Lower lobe of right lung (tissue), 2 donors: ENCODE measurements at places on chromosomes 4 and X. TPM values are rescaled to one million over a fixed set of nuclear protein-coding genes. Genes with fewer than 3 reads are reported as not detected.
A peak's percentile ranks its signal among the peaks of the same experiment; 100 is the strongest.

DNA sequence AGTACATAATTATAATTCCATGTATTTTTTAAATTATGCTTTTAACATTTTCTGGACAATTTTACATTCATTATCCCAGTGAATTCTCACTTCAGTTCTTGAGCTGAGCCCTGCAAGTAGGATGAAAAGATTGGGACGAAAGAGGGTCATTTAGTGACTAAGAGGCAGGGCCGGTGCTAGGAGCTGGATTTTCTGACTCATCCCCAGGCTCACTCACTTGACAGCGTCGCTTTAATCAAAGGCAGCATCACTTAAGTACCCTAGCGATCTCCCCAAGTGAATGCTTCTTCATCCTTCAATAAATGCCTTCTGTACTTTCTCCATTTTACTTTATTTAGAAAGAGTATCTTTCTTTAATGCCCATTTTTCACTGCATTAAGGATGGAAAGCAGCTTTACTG, 263.6 kb downstream of the HS3ST1 start:
- no peak for DNase-seq

- DNase-seq = no peak
Observed at GRCh38 chrX:52082578-52082977, 13.6 kb upstream of the MAGED4B start.

The MAD2L1 gene
- total RNA-seq = 2.2 TPM

DNA sequence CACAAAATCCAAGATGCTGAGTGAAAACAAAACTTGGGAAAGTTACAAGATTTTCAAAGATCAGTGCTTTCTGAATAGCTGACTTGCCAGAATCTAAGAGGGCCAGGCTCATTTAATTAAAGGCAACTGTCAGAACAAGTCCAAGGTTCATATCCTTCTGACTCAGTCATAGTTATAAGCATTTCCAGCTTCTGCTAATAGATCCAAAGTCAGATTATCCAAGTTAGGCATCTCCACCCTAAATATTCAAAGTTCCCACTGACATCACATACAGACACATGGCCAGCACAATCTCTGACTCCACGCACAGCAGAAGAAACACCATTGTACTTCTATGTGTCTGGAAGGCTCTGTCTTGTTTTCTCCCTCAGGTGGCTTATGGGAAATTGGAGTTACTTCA, 41.8 kb downstream of the GASK1B start:
- DNase-seq = no peak

DNA sequence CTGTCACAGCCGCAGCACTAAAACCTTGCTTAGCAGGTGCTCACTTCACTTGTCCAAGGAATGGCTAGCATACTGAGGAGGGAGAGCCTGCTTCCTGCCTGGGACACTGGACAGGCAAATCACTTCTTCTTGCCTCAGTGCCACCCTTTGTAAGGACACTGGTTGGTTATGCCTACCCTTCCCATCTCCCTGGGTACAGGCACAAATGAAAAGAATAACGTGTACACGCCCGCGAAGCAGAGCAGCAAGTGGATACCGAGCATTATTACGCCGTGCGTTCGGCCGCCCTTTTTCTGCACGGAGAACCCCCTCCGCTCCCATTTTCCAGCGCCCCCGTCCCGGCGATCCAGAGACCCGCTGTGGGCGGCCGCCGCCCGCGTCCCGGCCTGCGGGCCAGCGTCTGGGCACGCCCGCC, 338 bp upstream of the KLHL2 start:
- DNase-seq = no peak

DNA sequence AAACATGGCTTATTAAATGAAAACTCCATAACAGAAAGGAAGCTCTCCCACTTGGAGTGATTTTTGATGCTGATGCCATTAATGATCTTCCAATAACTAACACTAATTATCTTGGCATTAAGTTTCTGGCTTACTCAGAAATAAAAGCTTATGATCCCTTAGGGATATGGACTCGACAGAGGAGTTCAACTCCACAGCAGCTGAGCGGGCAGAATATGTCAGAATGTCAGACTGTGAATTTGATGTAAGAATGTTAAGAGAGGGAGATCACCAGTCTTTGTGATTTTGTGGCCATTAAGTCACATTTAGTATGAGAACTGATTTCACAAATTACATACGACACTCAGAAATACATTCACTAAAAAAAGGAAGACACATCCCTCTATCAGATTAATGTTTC, 2244.0 kb downstream of the ARAP2 start:
- DNase-seq = no peak

DNA sequence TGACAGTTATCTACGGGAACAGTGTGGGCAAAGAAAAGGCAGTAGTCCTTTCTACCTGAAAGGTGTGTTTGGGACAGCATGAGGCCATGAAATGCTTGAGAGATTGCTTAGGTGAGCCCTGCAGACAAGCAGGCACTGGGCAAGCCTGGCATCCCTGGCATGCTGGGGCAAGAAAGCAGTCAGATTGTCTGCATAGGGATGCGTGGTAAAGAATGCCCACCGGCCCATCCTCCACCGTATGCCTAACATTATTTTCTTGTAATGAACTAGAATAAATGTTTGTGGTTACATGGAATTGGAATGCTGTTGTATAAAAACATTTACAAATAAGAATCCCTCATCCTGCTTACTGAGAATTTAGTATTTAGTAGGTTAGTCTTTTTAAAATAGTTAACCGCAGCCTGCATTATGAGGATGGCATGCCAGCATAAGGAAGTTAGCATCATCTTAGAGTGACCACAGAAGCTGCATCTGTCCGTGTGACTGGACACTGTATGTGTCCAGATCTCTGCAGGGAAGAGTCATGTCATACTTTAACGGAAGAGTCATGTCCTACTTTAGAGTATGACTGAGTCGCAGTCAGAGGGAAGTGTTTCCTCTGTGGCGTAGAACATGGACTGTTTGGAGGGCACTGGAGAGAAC, 18.9 kb downstream of the ZBTB49 start:
- no peak for DNase-seq

The UTP14A gene
- 15.0 TPM for total RNA-seq

- DNase-seq = peak; percentile 85
Observed at GRCh38 chrX:270848-271367, 10.3 kb upstream of the PLCXD1 start.

The OTUD4 gene
- total RNA-seq = 53.4 TPM

- DNase-seq = no peak
Observed at GRCh38 chr4:152564336-152564735, 28.4 kb upstream of the FBXW7 start.

DNA sequence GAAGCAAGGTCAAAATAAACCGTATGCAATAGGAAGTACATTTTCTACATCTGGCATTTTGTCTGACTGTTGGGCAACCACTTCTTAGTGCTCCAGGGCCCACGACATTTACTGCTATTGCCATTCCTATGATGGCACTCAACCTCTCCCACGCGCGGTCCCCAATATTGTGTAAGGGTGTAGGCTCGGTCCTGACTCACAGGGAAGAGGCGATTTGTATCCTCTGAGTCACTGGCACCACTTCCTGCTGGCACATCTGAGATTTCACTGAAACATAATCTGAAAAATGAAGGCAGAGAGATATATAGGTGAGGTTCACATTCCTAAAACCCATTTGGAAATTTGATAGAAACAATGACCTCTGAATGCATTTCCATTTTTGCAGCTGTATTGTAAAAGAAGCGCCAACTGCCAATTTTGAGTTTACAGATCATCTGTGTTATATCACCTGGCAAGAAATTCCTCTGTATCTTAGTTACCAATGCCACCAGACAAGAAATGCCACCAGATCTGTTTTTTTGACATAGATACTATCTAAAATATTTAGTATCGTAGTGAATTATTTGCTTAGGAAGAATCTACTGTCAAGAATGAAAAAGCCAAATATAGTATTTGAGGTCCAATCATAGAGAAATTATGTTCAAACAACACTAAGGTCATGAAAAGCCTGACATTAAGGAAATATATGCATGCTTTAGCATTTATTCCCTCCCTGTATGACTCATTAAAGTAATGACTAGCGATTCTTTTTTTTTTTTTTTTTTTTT, 9.8 kb downstream of the EREG start:
- DNase-seq = peak; percentile 90

The DCAF8L2 gene
- total RNA-seq = not detected

The RWDD4 gene
- total RNA-seq = 16.2 TPM

DNA sequence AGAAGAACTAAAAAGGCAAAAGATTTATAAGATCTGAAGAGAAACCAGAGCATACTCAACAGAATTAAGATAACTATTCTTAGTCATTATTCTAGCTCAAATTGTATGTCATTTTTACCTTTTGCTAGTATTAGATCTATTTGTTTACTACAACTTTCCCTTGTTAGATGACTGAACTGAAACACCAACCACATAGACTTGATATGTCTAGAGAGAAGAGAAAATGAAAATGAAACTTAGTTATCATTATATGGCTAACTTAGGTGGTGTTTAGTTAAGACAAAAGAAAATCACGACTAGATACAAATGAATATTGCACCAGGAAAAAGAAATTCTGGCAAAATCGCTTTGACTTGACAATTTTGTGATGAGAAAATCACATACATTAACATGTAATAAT, 690.8 kb downstream of the PCDH18 start:
- DNase-seq = no peak

- no peak for DNase-seq
Observed at GRCh38 chr4:164438321-164438720, 315.6 kb upstream of the SMIM31 start.
